GM23338 (cell line): ENCODE measurements at places on chromosomes 16 and 17. TPM values are rescaled to one million over a fixed set of nuclear protein-coding genes. Genes with fewer than 3 reads are reported as not detected.

RAMP2 gene
- 2.6 and 8.8 TPM in 2 replicates for total RNA-seq

- H3K27me3 ChIP-seq, result no peaks in the 10 kb centered on the region
- no peak overlapping the region for H3K27ac ChIP-seq
- no peaks in the 10 kb centered on the region for H3K36me3 ChIP-seq
- DNase-seq, result no peak
- no peak overlapping the region for H3K4me3 ChIP-seq
- no peaks in the 10 kb centered on the region; the same call in 1 of the 2 replicates for H3K4me1 ChIP-seq
Observed at GRCh38 chr16:85865-86264, 7.8 kb downstream of the MPG start.

- peak overlapping the region; percentile 1; the same call in 1 of the 2 replicates for H3K27ac ChIP-seq
- H3K27me3 ChIP-seq, result no peaks in the 10 kb centered on the region
- H3K4me3 ChIP-seq, result peak overlapping the region; percentile 99
- H3K36me3 ChIP-seq, result no peaks in the 10 kb centered on the region
- no peak for DNase-seq
Observed at GRCh38 chr17:51120357-51120738, 320 bp downstream of the SPAG9 start.

DNA sequence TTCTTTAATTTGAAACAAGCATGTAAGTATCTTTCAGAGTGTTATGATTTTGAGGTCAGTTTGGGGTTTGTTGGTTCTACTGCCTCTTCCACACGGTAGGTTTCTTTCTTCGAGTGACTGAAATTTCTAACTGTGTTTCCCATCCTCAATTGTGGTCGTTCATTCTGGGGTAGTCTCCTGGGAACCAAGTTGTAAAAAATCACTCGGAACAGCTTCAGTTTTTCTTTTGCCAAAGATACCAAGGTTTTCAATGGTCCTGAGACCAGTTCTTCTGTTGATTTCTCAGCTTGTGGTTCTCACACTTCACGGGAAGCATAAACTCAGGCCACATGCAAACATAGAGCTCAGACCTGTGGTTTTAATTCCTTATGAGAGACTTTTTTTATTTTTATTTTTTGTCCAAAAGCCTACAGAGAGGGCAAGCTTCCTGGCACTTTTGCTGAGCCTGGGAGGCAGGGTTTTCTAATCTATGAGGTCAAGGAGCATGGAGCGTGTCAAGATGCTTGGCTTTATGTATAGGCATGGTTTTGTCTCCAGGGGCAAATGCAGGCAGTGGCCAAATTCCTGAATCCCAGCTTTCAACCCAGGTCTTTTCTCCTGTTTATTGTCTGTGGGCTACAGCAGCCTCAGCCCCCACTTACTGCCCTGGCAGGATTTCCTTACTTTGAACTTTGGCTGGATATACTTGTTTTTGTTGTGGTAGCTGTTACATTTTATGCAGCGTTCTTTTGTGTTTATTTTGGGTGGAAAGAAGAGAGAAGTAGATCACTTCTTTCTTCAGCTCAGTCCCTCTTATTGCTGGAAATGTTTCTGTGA, 32.9 kb downstream of the HS3ST3A1 start:
- no peak overlapping the region for H3K4me3 ChIP-seq
- H3K27ac ChIP-seq, result peak overlapping the region; percentile 67
- H3K27me3 ChIP-seq, result no peaks in the 10 kb centered on the region
- DNase-seq, result no peak
